ENCODE measurements at places on chromosomes 3 and 15.

DNA sequence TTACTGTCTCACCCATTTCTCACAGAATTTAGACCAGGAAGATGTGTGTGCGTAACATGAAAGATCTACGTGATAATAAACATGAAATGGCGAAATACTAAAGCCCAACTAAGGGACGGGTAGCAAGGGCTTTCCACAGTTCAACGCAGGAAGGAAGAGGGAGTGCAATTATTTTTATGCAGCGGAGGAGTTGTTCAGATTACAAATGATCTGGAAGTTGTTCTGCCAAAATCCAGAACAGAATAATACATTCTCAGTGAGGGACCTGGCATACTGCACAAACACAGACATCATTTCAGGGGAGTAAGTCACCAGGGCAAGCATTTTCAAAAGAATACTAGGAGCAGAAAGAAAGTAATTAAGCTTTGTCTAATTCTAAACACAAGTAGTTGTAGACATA lies 133.6 kb upstream of the RAP2B start:
- no peak for DNase-seq

GRCh38 chr3:125359700-125360099 lies 15.4 kb downstream of the ZNF148 start:
- no peak for DNase-seq

DNA sequence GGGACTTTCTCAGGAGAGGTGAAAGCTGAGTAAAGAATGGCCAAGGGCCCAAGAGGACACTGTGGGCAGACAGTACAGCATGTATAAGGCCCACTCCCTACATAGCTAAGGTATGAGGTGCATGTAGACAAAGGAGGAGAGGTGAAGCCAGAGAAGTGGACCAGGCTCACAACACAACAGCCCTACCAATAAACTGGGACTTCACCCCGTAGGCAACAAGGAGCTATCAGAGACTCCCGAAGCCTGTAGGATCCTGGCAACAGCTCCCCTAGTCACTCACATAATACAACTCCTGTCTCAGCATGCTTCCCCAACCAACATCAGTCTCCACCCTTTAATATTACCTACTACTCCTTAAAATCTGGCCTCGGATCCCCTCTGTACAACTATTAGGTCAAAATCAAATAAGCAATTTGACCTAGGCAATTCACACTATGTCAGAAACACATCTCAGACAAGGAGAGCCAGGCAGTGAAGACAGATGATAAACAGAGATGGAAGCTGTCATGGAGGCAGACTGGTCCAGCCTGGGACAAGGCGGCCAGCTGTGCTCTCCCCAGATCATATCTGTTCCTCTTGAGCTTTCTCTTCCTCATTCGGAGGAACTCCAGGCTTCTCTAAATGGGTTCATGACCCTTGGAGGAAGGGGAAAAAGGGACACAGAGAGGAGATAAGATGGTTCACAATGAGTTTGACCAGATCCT lies 1.4 kb downstream of the XXYLT1 start:
- no peak for DNase-seq

GRCh38 chr15:56812221-56812620 lies 78.9 kb upstream of the ZNF280D start:
- DNase-seq = no peak

DNA sequence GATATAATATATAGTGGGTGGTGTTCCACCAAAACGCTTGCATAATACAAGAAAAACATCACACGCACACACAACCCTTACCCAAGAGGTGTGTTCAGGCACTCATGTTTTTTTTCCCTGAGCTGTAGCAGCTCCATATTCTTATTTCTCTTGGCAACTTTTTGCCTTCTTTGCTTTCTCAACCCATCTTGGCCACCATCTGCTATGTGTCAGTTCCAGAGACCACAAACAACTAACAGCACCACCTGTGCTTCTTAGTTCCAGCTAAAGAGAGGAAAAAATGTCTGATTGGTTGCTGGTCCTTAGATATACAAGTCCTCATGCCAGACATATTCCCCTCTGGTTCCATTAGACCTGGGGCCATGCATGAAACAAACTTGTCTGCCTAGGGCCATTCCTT lies 11.9 kb downstream of the ACTC1 start:
- no peak for DNase-seq

GRCh38 chr3:25587526-25587925 lies 77.2 kb downstream of the TOP2B start:
- DNase-seq = no peak

DNA sequence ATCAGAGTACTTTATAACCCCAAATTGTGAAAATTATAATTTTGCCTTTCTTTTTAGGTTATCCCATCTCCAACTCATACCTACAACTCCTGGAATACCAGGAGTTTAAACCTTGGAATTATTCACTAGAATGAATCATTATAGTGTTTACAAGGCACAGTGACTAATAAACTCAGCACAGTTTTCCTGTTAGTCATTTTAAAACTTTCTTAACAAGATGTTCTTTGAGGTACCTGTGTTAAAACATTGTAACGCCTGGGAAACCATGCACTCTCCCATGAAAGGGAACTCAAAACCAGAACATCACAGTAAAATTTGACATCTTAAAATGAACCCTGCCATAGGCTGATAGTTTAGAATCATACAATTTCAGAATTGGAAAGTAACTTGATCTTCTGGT lies 132.4 kb upstream of the OSTN start:
- no peak for DNase-seq

GRCh38 chr3:30428251-30428650 lies 178.2 kb upstream of the TGFBR2 start:
- no peak for DNase-seq

DNA sequence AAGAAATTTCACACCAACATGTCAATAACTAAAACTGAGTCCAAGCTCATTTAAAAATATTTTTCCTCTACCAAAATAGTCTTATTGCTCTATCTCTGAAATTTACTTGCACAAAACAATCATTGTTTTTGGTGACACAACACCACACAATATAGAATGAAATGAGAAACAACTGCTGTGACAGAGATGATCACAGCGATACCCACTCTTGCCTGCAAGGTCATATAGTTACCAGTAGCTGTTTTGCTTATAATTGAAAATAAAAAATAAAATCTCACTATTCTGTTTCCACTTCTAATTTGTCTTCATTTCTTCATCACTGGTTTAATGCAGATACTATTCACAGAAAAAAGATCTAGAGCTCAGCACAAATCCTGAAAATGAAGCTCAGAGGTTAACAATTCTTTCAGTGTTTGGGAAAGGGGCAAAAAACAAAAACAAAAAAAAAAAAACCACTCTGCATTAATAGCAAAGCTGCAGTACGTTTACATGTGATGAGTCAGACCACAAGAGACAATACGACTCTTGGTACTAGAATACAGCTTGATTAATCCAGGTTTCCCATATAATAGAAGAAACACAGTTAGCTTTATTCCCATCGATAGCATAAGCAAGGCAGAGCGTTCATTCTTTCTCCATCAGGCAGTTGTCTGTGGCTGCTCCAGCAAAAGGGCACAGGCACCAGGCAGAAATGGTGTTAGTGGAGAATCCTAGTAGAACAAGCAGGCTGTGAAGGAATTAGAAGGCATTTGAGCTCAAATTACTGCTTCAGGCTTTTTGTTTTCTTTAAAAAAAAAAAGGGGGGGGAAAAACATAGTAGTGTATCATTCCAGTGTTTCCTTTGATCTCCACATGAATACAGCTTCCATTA lies 773 bp downstream of the ANKRD28 start:
- no peak for DNase-seq

- no peak for DNase-seq
Measured at GRCh38 chr15:34793901-34794300, 1.4 kb downstream of the ACTC1 start.

DNA sequence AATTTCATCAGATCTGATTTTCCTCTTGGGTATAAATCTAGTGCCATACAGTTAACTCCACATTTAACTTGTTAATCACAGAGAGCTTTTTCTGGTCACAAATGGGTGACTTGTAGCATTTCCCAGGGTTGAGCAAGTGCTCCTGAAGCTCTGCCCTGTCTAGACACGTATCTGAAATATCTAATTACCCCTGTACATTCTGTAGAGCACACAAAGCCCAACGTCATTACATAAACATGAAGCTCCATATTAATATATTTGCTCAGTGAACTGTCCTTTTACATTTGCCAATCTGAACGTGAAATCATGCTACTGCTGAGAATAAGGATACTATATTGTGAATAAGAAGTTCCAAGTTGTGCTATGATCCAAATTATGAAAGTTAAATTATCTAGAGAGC lies 49.0 kb downstream of the THBS1 start:
- DNase-seq = no peak

DNA sequence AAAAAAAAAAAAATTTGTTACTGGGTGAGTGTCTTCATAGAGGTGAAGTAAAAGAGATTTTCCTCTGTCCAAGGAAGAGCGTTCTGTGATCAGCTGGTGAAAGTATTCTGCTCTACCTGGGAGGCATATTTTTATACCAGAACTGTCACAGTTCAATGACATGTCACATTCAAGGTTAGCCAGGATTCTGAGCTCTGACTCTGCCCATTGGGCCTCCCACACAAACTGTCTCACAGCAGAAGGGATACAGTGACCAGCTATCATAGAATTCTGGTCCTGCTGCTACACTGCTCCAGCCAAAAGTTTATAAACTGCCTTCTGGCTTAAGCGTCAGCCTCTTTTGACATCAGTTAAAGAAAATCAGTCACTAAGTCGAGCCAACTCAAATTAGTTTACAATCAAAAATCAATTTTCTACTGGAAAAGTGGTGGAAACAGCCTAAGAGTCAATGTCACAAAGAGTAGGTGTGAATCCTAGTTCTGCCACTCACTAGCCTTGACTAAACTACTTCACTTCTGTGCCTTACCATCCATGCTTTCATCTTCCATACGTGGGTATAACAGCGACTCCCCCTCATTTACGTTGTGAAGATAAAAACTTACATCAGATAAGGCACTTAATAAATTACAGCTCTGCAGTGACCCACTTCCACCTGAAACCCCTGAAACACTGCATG lies 52.7 kb upstream of the DCUN1D1 start:
- no peak for DNase-seq

- DNase-seq = no peak
Measured at GRCh38 chr3:51830836-51831385, 30.5 kb upstream of the IQCF2 start.

DNA sequence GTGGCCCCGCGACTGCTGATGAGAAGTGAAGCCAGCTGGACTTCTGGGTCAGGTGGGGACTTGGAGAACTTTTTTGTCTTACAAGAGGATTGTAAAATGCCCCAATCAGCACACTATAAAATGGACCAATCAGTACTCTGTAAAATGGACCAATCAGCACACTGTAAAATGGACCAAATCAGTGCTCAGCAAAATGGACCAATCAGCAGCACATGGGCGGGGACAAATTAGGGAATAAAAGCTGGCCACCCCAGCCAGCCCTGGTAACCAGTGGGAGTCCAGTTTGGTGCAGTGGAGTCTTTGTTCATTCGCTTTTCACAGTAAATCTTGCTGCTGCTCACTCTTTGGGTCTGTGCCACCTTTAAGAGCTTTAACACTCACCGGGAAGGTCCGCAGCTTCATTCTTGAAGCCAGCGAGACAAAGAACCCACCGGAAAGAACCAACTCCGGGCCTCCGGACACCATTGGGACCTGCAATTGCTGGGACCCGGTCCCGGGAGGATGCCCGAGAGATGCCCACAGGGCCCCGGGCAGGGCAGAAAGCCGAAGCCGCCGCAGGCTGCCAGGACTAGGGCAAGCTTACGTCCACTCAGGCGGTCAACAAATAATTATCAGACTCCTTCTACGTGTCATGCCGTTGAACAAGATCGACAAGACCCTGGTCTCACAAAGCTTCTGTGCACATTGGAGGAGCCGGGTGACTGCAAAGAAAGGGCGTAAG lies 8.3 kb upstream of the NR2E3 start:
- DNase-seq = no peak

GRCh38 chr3:51799879-51800749 lies 21.1 kb upstream of the IQCF6 start:
- no peak for DNase-seq

- DNase-seq = no peak
Measured at GRCh38 chr3:151875759-151876158, 2.3 kb downstream of the SUCNR1 start.

GRCh38 chr3:102170545-102170944 lies 264.3 kb upstream of the ZPLD1 start:
- DNase-seq = no peak

DNA sequence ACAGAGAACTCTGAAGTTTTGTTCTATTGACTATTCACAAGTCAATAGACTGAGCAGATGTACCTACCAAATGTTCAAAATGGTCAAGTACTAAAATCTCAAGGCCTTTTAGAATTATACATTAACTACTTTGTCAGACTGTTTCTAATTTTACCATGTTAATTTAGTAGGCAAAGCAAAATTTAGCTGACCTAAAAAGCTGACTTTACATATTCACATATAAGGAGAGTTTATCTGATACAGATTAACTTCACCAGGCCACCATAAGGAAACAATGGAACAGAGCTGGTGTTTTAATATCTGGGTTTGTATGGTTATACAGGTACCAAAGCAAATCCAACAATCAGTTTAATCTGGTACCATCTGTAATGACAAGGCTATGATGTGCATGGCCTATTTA lies 15.9 kb downstream of the GATM start:
- DNase-seq = no peak

- DNase-seq = no peak
Measured at GRCh38 chr15:69824877-69825406, 272.8 kb downstream of the TLE3 start.

DNA sequence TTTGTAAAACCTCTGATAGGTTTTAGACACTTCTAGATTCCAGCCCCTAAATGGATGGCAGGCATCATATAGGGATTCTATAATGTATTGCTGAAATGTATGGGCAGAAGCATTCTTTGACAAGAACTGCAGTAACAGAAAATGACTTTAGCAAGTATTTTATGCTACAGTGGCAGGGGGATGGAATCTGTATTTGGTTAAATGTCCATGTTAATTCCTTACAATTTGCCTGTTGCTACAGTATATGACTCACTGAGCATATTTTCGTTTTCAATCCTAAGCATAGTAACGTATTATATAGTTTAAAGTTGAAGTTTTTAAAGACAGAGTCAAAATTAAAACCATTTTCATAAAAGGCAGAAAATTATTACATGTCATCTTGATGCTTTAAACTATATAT lies 150.1 kb downstream of the MEX3B start:
- DNase-seq = no peak

- no peak for DNase-seq
Measured at GRCh38 chr3:171803044-171803443, 7.2 kb downstream of the PLD1 start.

GRCh38 chr3:99119385-99119784 lies 217.9 kb upstream of the DCBLD2 start:
- DNase-seq = no peak

DNA sequence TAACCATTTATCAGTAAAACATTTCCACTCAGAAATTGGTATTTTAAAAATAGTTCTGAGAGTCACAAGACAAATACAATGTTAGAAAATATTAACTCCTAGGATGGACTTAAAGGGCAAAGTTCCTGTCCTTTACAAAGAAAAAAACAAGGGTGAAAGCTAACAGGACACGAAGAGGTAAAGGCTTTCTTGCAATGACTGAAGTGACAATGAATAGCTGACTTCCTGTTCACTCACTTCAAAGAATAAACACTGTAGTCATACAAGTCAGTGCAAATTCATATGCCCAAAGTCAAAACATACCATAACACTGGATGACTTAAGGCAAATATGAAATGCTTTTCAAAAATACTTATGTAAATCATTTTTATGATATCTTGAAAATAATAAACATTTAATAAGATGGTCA lies 1389.8 kb upstream of the ALCAM start:
- DNase-seq = no peak

- DNase-seq = no peak
Measured at GRCh38 chr3:111636366-111636885, 41.3 kb upstream of the ZBED2 start.

GRCh38 chr3:44887101-44887500 lies 12.7 kb downstream of the TGM4 start:
- no peak for DNase-seq

Data from stimulated activated CD4-positive, alpha-beta T cell treated with anti-CD3 and anti-CD28 coated beads, Interleukin-15, amount 100 ng/mL, for 1 hour (primary cell).